Naive thymus-derived CD8-positive, alpha-beta T cell (primary cell): ENCODE measurements at places on chromosomes 13 and 19.
A peak's percentile ranks its signal among the peaks of the same experiment; 100 is the strongest.

- DNase-seq: no peak
These were observed 7.2 kb downstream of the ZNF708 start for GRCh38 chr19:21321996-21322395.

GRCh38 chr13:108551674-108552073 is 77.7 kb upstream of the MYO16 start:
- no peak for DNase-seq

DNA sequence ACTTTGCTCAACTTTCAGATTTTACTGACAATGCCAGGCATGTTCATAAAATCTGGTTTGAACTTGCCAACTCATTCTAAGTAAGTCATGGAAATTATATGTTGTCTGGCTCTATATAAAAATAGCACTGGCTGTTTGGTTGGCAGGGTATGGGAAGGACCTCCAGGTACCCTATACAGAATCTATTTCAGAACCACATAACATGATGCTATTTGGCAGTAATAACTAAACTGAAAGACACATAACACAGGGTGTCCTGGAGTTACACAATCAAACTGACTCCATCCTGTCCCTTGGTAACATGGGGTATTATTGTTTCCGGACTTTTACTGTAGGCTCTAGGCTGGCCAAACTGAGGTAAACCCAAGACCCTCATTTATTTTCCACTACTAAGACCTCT is 248.8 kb downstream of the RGCC start:
- DNase-seq: no peak

- DNase-seq: no peak
These were observed 58.3 kb upstream of the CLDN10 start for GRCh38 chr13:95494082-95494681.

- no peak for DNase-seq
These were observed 1436.4 kb downstream of the UQCRFS1 start for GRCh38 chr19:27776524-27776923.

- no peak for DNase-seq
These were observed 8.4 kb downstream of the PLD3 start for GRCh38 chr19:40356681-40357595.

- DNase-seq: no peak
These were observed 41.1 kb downstream of the GPR12 start for GRCh38 chr13:26719356-26719945.

DNA sequence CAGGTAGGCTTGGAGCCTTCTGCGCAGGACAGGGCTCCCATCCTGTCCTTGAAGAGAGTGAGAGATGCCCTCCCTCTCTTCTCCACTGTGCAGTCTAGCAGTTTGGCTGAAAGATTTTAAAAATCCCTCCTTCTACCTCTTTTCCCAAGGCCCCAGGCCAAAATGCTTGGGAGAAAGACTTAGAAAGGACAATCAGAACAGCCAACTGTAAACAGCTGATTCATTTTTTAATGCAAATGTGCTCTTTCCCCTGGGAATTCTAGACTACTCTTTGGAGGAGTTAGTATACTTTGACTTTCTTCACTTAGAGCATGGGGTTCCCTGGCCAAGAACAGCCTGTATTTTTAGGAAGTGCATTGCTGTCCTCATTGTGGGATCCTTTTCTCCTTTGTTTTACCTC is 398.9 kb downstream of the GPC6 start:
- DNase-seq: no peak

GRCh38 chr19:19652482-19653295 is 9.2 kb upstream of the GMIP start:
- no peak for DNase-seq

DNA sequence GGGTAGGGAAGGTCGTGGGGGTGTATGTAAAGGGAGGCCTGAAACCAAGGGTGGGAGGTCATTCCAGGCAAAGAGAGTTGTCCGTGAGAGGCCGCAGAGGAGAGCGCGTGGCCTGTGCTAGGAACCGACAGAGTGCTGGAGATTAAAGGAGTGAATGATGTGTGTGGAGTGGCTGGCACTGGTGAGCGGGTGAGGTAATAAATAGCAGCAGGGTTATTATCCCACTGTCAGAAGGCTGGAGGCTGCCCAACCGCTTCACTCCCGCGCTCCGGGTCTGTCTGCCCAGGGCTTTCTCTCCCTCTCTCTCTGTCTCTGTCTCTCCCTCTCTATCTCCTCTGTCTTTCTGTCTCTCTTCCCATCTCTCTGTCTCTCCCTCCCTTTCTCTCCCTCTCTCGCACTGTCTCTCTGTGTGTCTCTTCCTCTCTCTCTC is 17.4 kb downstream of the ZNF579 start:
- no peak for DNase-seq

- no peak for DNase-seq
These were observed 15.8 kb upstream of the C19orf33 start for GRCh38 chr19:38288123-38288855.

DNA sequence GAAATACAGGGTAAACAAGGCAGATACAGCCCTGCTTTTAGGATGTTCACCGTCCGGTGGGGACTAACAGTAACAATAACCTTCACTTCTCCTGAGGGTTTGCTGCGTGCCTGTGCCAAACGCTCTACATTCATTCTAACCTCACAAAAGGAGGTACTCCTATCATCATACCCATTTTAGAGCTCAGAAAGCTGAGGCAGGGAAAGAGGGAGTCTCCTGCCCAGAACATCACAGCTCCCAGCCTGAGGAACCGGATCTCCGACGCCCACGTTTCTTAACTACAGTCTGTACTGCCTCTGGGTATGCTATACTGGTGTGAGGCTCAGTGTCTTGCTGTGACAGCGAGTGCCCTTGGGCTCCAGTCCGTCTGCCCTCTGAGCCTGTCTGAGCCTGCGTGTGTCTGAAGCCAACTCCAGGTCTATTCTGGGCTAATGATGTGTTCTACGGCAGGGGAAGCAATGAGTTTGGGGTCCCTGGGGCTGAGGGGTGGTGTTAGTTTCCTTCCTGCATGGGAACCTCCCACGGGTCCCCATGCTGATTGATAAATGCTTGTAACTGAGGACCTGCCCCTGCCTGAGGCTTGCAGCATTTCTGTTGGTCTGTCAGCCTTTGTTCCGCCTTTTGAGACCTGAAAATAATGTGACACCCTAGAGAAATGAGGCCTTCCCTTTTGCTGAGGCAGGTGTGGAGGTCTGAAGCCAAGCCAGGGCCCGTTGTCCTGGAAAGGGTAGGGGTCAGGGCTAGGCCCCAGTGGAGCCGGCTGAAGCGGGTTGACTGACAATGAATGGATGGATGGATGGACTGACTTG is 4.9 kb downstream of the LIPE start:
- no peak for DNase-seq

DNA sequence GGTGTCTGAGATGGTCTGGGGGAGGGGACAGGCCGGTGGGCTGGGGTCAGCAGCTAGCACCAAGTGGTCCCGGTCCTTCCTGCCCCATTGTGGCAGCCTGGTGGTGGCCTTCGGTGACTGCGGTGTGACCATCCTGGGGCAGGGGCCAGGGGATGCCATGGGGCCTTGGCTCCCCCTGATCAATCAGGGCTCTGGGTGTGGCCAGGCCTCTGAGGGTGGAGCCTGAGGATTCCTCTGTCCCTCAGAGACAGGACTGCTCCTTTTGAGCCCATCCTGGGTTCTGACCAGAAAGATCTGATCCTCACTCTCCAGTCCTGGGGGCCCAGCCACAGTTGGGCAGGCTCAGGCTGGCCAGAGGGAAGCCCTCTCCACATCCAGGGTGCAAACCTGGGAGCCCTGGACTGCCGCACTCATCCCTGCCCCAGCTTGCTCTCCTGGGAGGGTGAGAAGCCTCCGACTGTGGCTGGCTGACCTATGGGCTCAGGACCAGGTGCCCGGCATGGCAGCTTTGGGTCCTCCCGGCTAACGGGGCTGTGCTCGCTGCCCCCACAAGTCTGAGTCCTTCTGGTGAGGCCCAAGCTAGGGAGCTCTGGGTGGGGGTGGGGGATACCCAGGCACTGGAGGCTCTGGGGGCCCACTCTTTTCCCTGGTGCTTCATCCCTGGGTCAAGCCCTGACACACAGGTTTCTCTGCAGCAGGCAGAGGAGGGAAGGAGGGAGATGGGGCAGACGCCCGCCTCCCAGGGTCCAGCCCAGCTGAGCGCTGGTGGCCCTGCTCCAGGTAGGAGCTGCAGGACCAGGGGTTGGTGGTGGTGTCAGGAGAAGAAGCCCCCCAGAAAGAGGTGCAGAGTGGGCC is 59.5 kb downstream of the IER2 start:
- no peak for DNase-seq

- DNase-seq: no peak
These were observed 11.3 kb downstream of the NANOS3 start for GRCh38 chr19:13888281-13888680.

GRCh38 chr13:97333983-97334382 is 100.0 kb upstream of the RAP2A start:
- no peak for DNase-seq

- DNase-seq: peak; percentile 72
These were observed 2.0 kb downstream of the OLFM2 start for GRCh38 chr19:9934132-9934950.

DNA sequence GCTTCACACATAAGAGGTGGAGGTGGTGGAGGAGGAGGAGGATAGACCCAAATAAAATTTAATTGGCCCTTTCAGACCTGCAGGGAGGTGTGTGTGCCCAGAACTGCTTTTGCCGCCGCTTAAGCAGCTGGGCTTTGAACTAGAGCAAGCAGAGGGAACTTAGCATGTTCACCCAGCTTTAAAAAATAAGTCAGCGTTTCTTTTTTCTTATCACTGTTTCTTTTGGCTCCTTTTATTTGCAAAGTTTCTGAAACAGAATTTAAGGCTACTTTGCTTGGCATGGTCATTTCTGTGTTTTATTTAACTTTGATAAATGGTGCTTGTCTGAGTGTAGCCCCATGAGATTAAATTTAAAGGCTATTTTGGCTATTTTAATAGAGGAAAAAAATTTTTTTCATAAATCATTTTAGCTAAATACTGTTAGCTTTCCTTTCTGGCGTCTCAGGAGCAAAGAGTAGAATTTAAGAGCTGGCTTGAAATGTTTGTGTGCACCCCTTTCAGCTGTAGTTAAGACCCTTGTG is 43.3 kb upstream of the RNF113B start:
- no peak for DNase-seq

DNA sequence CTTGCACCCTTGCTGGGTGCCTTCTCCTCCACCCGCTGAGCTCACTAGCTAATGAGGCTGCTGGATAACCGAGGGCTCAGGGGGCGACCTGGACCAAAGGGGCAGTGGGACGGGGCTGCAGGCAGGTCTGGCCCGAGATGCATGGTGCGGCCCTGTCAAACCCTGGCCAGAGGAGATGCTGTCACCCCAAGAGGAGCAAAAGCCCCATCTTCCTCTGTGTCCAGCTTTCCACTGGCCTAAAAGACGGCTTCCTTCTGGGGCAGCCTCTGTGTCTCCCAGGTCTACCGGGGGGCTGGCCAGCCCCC is 261.8 kb downstream of the TBC1D4 start:
- DNase-seq: no peak

DNA sequence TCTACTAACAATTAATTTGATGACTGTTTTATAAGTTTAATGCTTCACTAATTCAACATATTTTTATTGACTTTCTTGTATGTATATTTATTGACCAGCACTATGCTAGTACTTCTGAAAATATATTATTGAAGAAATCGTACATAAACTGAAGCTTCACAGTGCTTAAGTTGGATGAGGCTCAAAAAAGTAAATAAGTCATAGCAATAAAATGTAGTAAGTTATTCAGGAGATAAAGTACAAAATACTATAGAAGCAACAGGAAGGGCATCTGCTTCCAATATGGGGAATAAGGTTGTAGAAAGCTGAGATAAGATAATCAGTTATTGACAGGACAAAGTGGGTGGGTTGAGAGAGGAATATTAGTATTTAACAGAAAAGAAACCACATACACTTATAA is 944.9 kb upstream of the MIR17HG start:
- no peak for DNase-seq

- no peak for DNase-seq
These were observed 6.1 kb downstream of the CLEC4M start for GRCh38 chr19:7769171-7769570.

DNA sequence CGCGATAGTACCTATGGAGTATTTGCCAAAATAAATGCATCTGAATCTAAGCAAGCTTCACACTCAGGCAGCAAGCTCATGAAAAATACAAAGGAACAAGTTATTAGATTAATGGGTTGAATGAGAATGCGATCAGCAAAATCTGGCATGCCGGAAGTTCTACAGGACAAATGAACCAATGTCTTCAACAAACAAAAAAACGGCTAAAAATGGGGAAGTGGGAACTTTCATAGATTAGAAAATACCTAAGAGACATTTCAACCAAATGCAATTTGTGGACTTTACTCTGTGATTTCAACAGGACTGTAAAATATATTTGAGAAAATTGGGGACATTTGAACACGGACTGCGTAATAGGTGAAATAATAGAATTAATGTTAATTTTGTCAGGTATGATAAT is 22.4 kb upstream of the RNASEH2B start:
- DNase-seq: no peak

DNA sequence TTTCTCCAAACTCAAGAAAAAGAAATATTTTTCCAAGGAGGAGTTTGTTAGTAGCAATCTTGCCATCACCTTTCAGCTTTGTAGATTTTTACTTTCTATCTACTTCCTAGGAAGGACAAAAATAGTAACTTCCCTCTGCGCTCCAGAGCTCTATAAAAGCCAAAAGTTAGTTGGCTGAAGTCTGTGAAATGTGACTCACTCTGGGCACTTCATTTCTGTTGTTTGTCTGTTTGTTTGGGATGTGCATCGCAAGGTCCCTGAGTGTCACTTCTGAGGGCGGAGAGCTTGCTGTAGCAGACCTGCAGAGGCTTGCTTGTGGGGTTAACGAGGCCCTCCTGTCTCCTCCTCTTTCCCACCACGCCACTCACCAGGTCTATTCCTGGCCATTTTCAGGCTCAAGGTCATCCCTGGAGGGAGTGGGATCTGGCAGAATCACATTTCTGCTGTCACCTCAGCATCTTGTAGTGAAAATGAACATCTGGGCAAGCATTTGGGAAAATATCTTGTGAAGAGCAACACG is 307.6 kb downstream of the GPC6 start:
- no peak for DNase-seq

GRCh38 chr13:58949646-58950045 is 1214.1 kb downstream of the DIAPH3 start:
- DNase-seq: no peak

- DNase-seq: no peak
These were observed 110.4 kb downstream of the CRYL1 start for GRCh38 chr13:20415306-20415679.

- no peak for DNase-seq
These were observed 25.6 kb downstream of the BRCA2 start for GRCh38 chr13:32340914-32341313.

- no peak for DNase-seq
These were observed 106.7 kb downstream of the RAP2A start for GRCh38 chr13:97540696-97541095.

GRCh38 chr13:37138926-37139325 is 33.5 kb upstream of the CSNK1A1L start:
- DNase-seq: no peak

DNA sequence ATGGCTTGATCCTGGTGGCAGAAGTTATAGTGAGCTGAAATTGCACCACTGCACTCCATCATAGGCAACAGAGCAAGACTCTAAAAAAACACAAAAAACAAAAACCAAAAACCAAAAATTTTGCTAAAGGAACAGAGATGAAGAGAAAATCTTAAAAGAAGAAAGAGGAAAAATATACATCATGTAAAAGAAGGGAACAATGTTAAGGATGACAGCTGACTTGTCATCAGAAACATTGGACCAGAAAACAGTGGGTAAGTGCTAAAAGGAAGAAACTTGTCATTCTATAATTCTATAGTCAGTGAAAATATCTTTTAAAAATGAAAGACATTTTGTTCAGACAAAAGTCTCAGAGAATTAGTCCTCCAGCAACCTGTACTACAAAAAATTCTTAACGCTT is 93.8 kb downstream of the WASF3 start:
- DNase-seq: no peak

GRCh38 chr19:17302391-17303166 is 646 bp downstream of the ABHD8 start:
- DNase-seq: peak; percentile 73

- DNase-seq: no peak
These were observed 15.0 kb downstream of the NUFIP1 start for GRCh38 chr13:44974056-44974793.
